Right hindlimb (tissue), 1 donor: ENCODE measurements at places on chromosomes 12 and 14.

GRCh38 chr14:27553790-27554189 lies 956.0 kb upstream of the NOVA1 start:
- DNase-seq: no peak

GRCh38 chr12:71152851-71153250 lies 4.9 kb downstream of the TSPAN8 start:
- DNase-seq: no peak

DNA sequence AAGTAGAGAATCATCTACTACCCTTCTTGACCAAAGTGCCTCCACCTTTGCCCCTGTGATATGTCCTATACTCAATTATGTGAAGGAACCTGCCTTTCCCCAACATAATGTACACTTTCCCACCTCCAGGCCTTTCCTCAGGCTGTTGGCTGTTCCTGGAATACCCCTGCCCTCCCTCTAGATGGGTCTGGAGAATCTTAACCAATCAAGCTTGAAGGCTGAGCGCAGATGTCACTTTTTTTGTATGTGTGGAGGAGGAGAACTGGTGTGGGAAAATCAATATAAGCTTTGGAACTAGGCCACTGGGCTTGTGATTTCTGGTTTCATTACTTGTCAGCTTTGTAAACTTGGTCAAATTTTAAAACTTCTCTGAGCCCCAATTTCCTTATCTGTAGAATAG lies 4.7 kb downstream of the BMAL2 start:
- no peak for DNase-seq

DNA sequence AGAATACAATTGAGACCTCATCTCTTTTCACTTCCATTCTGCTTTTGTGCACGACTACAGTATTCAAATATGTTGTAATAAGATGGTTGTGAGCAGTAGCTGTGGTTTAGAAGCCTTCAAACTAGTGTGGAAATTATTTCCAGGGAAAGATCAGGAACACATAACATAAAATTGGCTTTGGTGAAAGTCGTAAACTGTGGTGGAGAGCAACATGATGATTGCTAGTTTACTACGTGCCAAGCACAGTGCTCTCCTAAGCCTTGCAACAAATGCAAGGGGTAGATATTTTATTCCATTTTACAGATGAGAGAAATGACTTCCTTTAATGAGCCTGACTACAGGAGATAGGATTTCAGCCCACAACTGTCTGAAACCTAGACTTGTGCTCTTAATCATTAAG lies 172.4 kb upstream of the LMNTD1 start:
- DNase-seq: no peak

GRCh38 chr14:100032738-100033137 lies 32.5 kb upstream of the EVL start:
- no peak for DNase-seq

GRCh38 chr12:82627799-82628198 lies 58.9 kb upstream of the TMTC2 start:
- DNase-seq: no peak

GRCh38 chr12:124550123-124551089 lies 17.0 kb downstream of the NCOR2 start:
- DNase-seq: no peak

DNA sequence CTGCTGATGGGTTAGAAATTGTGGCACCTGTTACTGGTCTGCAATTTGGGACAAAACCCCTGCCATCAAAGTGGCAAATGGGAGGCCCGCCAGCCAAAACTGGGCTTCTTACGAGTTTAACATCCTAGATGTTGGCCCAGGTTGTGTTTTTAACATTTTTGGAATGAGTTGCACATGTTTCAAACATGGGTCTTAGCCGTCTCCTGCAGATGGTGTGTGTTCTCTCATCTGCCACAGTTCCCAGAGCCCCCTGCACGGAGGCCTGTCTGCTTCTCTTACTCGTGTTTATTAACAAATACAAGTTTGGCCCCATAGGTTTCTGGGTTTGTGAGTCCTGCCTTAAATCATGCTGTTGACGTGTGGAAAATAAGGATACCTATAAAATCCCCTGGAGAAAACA lies 46.5 kb downstream of the CACNA2D4 start:
- no peak for DNase-seq
